ENCODE measurements at places on chromosomes 6 and 20. TPM values are rescaled to one million over a fixed set of nuclear protein-coding genes. Genes with fewer than 3 reads are reported as not detected.
A peak's percentile ranks its signal among the peaks of the same experiment; 100 is the strongest.

CLPSL1 gene
- 7.8 TPM for total RNA-seq

- no peak overlapping the region for H3K4me3 ChIP-seq
- H3K36me3 ChIP-seq: no peaks in the 10 kb centered on the region
- peak overlapping the region; percentile 82 for H3K27ac ChIP-seq
- peaks cover 54% of the 10 kb centered on the region for H3K4me1 ChIP-seq
- peak; percentile 69 for DNase-seq
These were observed 55.3 kb upstream of the ADTRP start for GRCh38 chr6:11833626-11834592.

GRCh38 chr6:145865175-145865574 is 50.6 kb upstream of the FBXO30 start:
- no peak for DNase-seq
- H3K4me1 ChIP-seq: no peaks in the 10 kb centered on the region
- H3K27me3 ChIP-seq: no peaks in the 10 kb centered on the region
- H3K27ac ChIP-seq: no peak overlapping the region
- no peaks in the 10 kb centered on the region for H3K36me3 ChIP-seq

- no peak overlapping the region for H3K4me3 ChIP-seq
- H3K4me1 ChIP-seq: peaks cover 31% of the 10 kb centered on the region
- no peaks in the 10 kb centered on the region for H3K36me3 ChIP-seq
- H3K27me3 ChIP-seq: no peaks in the 10 kb centered on the region
These were observed 39.4 kb downstream of the MAP7 start for GRCh38 chr6:136510782-136511181.

DNA sequence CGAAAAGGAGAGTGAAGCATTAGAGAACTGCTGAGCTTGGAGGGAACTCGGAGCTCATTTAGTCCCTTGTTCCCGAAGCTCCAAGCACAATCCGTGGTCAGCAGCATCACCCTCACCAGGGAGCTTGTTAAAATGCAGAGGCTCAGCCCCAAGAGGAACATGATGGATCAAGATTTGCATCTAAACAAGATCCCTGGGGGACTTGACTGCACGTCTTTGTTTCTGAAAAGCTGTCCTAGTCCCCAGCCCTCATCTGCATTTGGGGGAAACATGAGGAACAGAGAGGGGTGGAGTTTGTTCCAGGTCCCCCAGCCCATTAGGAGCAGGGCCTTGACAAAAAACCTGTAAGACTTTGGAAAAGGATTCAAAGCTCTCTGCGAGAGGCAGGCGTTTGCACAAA is 4.1 kb upstream of the LBP start:
- no peaks in the 10 kb centered on the region for H3K36me3 ChIP-seq
- no peaks in the 10 kb centered on the region for H3K4me1 ChIP-seq
- no peak for DNase-seq

- H3K4me3 ChIP-seq: no peak overlapping the region
- H3K27ac ChIP-seq: no peak overlapping the region
- no peaks in the 10 kb centered on the region for H3K36me3 ChIP-seq
- no peaks in the 10 kb centered on the region for H3K27me3 ChIP-seq
- no peak for DNase-seq
These were observed 4.4 kb downstream of the TFAP2A start for GRCh38 chr6:10410207-10411050.

DNA sequence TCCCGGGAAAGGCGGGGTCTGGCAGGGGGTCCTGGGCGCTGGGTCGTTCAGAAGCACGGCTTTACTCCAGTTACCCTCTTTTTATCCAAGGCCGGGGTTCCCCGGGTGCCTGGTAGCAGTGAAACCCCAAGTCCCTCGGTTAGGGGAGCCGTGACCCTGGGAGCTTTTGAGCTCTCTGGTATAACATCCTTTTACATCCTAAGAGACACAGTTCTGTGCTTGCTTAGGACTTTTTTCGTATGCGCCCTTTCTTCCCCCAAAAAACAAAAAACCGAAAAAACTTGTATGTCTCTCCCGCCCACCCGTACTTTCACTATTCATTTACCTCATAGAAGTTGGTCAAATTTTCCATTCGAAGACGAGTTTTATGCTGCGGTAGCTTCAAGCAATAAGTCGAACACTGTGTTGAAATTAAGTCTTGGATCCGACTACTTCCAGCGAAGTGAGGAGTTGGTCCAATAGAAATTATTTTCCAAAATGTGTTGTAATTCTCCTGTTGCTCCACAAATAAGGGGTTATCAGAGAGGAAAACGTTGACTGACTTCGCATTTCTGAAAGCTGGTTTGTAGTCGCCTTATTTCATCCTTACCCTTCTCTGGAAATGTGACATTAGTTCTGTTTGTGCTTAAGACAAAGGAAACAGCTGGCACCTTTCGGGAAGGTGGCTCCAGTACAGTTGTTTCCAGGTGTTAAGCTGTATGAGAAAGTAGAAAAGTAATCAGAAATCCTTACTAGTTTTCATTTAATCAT is 816 bp upstream of the MAN1A1 start:
- peak; percentile 21 for DNase-seq
- no peaks in the 10 kb centered on the region for H3K27me3 ChIP-seq
- H3K4me3 ChIP-seq: peak overlapping the region; percentile 73
- peak overlapping the region; percentile 91 for H3K27ac ChIP-seq
- H3K36me3 ChIP-seq: no peaks in the 10 kb centered on the region

- H3K4me1 ChIP-seq: peaks cover 75% of the 10 kb centered on the region
- H3K4me3 ChIP-seq: no peak overlapping the region
- no peak overlapping the region for H3K27ac ChIP-seq
- no peaks in the 10 kb centered on the region for H3K27me3 ChIP-seq
These were observed 211.2 kb upstream of the MARCKS start for GRCh38 chr6:113645986-113646385.

- DNase-seq: peak; percentile 88
- H3K27me3 ChIP-seq: no peaks in the 10 kb centered on the region
- H3K27ac ChIP-seq: peak overlapping the region; percentile 81
- H3K4me3 ChIP-seq: peak overlapping the region; percentile 32
- peaks cover 8% of the 10 kb centered on the region for H3K4me1 ChIP-seq
These were observed 19.5 kb downstream of the ZNF311 start for GRCh38 chr6:28985462-28986164.

DNA sequence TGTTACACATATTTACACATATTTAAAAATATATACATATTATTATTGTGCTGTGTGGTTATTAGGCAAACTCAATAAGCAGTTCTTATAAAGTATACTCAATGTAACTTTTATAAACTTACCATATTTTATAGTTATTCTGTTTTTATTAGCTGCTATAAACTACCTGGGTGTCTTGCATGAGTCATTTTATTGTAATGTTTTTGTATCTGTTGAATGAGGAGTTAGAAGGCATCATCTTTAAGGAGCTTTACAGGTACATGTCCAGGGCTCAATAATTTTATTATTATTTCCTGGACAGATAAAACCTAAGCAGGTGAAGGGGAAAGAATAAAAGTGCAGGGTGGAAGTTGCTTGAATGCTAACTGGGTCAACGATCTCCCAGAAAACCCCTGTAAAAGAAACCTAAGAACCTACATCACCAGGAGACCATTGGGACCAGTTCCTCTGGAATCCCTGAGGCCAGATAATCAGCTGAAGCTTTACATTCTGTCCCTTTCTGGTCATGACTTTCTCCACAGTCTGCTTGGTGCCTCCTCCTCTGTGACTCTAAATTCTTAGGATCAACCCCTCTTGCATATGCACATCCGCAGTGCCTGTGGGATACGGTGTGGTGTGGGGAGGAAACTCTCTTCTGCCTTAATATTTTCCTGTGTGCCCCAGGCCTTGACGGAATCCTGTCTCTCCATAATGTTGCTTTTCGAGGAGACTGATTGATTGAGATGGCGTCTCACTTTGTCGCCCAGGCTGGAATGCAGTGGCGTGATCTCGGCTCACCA is 38.0 kb downstream of the TRIM38 start:
- no peaks in the 10 kb centered on the region for H3K4me1 ChIP-seq
- DNase-seq: no peak
- H3K4me3 ChIP-seq: no peak overlapping the region

DNA sequence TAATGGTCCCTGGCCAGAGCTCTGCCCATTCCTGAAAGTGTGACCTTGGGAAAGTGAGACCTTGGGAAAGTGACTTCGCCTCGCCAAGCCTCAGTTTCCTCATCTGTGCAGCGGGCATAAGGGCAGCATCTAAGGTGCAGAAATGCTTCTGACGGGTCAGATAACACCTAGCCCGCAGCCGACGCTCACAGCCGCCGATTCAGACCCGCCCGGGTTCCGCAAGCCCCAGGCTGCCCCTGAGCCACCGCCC is 486 bp downstream of the FKBP1A start:
- peaks cover 46% of the 10 kb centered on the region for H3K4me1 ChIP-seq
- no peaks in the 10 kb centered on the region for H3K27me3 ChIP-seq
- no peaks in the 10 kb centered on the region for H3K36me3 ChIP-seq
- peak overlapping the region; percentile 73 for H3K4me3 ChIP-seq
- H3K27ac ChIP-seq: peak overlapping the region; percentile 69

DNA sequence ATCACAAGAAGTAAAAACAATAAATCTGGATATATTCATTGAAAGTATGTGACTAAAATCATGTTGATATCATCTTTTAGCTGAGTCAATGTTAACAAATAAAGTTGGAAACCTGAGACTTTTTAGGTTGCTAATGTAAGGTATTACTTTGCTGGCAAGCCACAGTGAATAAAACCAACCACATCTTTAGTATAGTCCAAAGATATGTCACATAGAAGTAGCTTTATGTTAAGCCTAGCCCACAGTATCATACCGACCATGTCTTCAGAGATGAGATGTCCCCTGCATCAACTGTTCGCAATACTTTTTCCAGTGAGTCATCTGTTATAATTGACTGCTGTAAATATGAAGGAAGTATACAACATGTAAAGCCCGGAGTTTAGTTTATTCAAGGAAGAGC is 107.6 kb upstream of the MCHR2 start:
- no peak overlapping the region for H3K27ac ChIP-seq
- no peaks in the 10 kb centered on the region for H3K36me3 ChIP-seq
- no peaks in the 10 kb centered on the region for H3K27me3 ChIP-seq
- DNase-seq: no peak
- no peak overlapping the region for H3K4me3 ChIP-seq

GRCh38 chr6:33277663-33278391 is 904 bp downstream of the B3GALT4 start:
- no peak overlapping the region for H3K4me3 ChIP-seq
- peaks cover 13% of the 10 kb centered on the region for H3K36me3 ChIP-seq
- peak overlapping the region; percentile 80 for H3K27ac ChIP-seq
- no peaks in the 10 kb centered on the region for H3K27me3 ChIP-seq
- H3K4me1 ChIP-seq: peaks cover 48% of the 10 kb centered on the region

CTCFL gene
- total RNA-seq: not detected

DNA sequence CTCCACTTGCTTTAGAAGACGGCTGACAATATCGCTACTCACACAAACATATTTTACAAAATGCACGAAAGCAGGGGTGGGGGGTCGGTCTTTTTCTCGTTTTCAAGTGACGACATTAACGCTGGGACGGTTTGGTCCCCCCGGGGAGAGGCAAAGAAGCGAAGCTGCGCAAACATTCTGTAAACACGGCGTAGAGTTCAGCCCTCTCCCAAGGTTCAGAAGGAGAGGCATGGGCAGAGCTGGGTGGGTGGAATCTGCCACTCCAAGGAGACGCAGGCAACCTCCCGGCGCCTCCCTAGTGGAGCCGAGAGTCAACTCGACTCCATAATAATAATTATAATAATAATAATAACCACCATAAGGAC is 2.4 kb downstream of the NKX2-2 start:
- no peak overlapping the region for H3K4me3 ChIP-seq
- H3K4me1 ChIP-seq: peaks cover 36% of the 10 kb centered on the region
- H3K27ac ChIP-seq: no peak overlapping the region
- no peak for DNase-seq

GRCh38 chr6:159689001-159689400 is 4.0 kb downstream of the SOD2 start:
- no peak for DNase-seq
- no peak overlapping the region for H3K27ac ChIP-seq
- no peak overlapping the region for H3K4me3 ChIP-seq
- no peaks in the 10 kb centered on the region for H3K27me3 ChIP-seq
- peaks cover 5% of the 10 kb centered on the region for H3K36me3 ChIP-seq

- H3K4me3 ChIP-seq: no peak overlapping the region
- no peaks in the 10 kb centered on the region for H3K36me3 ChIP-seq
- no peaks in the 10 kb centered on the region for H3K27me3 ChIP-seq
These were observed 126.5 kb upstream of the CITED2 start for GRCh38 chr6:139500977-139501376.

DNA sequence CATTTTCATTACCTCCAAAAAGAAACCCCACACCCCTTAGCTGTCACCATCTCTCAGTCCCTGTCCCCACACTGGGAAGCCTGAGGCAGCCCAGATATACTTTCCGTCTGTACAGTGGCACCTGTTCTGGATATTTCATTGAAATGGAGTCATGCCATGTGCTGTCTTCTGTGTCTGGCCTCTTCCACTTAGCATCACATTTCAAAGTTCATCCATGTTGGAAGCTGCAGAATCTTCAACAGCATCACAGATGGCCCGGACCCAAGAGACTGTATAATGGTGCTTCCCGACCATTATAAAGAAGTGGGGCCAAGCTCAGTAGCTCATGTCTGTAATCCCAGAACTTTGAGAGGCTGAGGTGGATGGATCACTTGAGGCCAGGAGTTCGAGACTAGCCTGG is 58.4 kb downstream of the DLGAP4 start:
- H3K4me1 ChIP-seq: no peaks in the 10 kb centered on the region
- H3K4me3 ChIP-seq: no peak overlapping the region
- H3K27me3 ChIP-seq: no peaks in the 10 kb centered on the region
- DNase-seq: no peak
- H3K36me3 ChIP-seq: no peaks in the 10 kb centered on the region

SLC26A8 gene
- total RNA-seq: not detected

DNA sequence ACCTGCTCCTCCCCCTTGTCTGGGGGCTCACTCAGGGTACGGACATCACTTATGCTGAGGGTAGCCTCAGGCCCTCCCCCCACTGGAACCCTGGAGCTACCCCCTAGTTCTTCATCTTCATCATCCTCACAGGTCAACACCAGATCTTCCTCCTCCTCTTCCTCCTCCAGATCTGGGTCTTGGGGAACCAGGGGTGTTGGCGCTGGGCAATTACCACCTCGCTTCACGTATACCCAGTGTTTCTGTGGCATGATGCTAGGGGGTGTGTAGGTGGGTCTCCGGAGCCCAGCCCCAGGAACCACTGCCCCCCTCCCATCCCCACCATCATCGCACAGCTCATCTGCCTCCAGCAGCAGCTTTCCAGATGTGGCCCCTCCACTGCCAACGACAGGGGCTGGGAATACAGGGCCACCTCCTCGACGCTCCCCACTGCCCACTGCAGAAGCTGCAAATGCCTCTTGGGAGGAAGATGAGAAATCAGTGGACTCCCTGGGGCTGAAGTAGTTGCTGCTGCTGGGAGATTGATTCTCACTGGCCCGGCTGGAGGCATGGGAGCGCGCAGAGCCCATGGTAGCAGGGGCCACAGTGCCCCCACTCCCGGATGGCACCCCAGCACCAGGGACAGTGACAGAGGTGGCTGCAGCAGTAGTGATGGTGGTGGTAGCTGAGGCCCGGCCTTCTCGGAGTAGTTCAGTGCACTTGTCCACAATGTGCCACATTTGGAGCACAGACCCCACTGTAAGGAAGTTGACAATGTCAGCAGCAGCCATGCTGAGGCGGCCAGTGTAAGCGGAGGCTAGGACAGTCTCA is 1.5 kb downstream of the ZBTB22 start:
- no peak overlapping the region for H3K27ac ChIP-seq
- no peak overlapping the region for H3K4me3 ChIP-seq
- H3K27me3 ChIP-seq: no peaks in the 10 kb centered on the region
- peaks cover 3% of the 10 kb centered on the region for H3K36me3 ChIP-seq
- no peak for DNase-seq

- H3K4me3 ChIP-seq: no peak overlapping the region
- no peaks in the 10 kb centered on the region for H3K27me3 ChIP-seq
- H3K27ac ChIP-seq: no peak overlapping the region
These were observed 27.0 kb upstream of the AGPAT4 start for GRCh38 chr6:161300823-161301222.

RAET1L gene
- not detected for total RNA-seq

- H3K27me3 ChIP-seq: peaks cover 8% of the 10 kb centered on the region
- H3K36me3 ChIP-seq: no peaks in the 10 kb centered on the region
- no peak overlapping the region for H3K27ac ChIP-seq
- peak overlapping the region; percentile 14 for H3K4me3 ChIP-seq
- peaks cover 16% of the 10 kb centered on the region for H3K4me1 ChIP-seq
These were observed 1.0 kb downstream of the SYNE1 start for GRCh38 chr6:152636021-152636608.
